MCF 10A (cell line): ENCODE measurements at places on chromosomes 11 and 22. TPM values are rescaled to one million over a fixed set of nuclear protein-coding genes. Genes with fewer than 3 reads are reported as not detected.

LMO1 gene
- not detected in 2 replicates for total RNA-seq

- no peaks in the 10 kb centered on the region for H3K27me3 ChIP-seq
- no peaks in the 10 kb centered on the region for H3K36me3 ChIP-seq
- H3K4me3 ChIP-seq, result no peak overlapping the region
Observed at GRCh38 chr11:118001494-118001971, 15.3 kb downstream of the IL10RA start.

DNA sequence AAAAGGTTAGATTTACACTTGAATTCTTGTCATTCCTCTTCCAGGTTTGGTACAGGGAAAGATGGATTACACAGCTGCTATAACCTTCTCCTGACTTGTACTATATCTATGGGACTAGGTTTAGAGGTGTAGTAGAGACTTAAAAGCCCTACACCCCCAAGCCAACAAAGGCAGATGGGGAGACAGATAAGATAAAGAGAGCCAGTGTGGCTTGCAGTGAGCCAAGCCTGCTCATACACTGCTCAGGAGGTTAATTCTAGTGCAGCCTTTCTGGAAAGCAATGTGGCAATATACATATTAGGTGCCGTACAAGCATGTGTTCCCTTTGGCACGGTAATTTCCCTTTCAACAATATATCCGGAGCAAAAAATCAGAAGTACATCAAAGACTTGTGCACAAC lies 10.8 kb downstream of the SIK3 start:
- H3K4me1 ChIP-seq, result peaks cover 34% of the 10 kb centered on the region
- DNase-seq, result no peak
- no peak overlapping the region for H3K27ac ChIP-seq
- peaks cover 7% of the 10 kb centered on the region for H3K36me3 ChIP-seq

MMP27 gene
- not detected in 2 replicates for total RNA-seq

KCTD14 gene
- 1.5 and 2.2 TPM in 2 replicates for total RNA-seq

GRCh38 chr11:117315285-117316196 lies 515 bp downstream of the BACE1 start:
- peak overlapping the region; percentile 83 for H3K4me3 ChIP-seq
- H3K27ac ChIP-seq, result peak overlapping the region; percentile 23
- no peak for DNase-seq
- H3K36me3 ChIP-seq, result peaks cover 6% of the 10 kb centered on the region
- H3K4me1 ChIP-seq, result peaks cover 13% of the 10 kb centered on the region
- H3K27me3 ChIP-seq, result no peaks in the 10 kb centered on the region

DNA sequence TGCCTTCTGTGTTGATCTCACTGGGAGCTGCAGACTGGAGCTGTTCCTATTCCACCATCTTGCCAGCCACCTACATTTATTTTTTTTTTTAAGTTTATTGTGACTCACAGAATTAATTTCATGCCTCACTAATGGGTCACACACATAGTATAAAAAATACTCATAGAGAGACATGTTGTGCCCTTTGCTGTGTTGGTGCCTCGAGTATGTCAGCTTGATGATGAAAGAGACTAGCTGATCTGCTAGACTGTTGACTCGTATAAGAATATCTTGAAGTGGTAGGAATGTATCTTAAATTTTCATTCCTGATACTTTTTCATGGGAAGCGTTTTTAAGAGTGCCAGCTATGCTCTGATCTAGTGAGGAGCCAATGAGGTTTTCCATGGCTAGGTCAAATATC lies 28.6 kb upstream of the AMPD3 start:
- H3K4me1 ChIP-seq, result no peaks in the 10 kb centered on the region
- no peaks in the 10 kb centered on the region for H3K36me3 ChIP-seq
- no peak overlapping the region for H3K27ac ChIP-seq
- H3K27me3 ChIP-seq, result no peaks in the 10 kb centered on the region
- H3K4me3 ChIP-seq, result no peak overlapping the region

GRCh38 chr11:67113231-67113721 lies 5.8 kb upstream of the KDM2A start:
- no peak overlapping the region for H3K27ac ChIP-seq
- DNase-seq, result no peak
- no peaks in the 10 kb centered on the region for H3K27me3 ChIP-seq
- H3K36me3 ChIP-seq, result no peaks in the 10 kb centered on the region
- H3K4me1 ChIP-seq, result peaks cover 5% of the 10 kb centered on the region
- no peak overlapping the region for H3K4me3 ChIP-seq

- H3K36me3 ChIP-seq, result no peaks in the 10 kb centered on the region
- peak; percentile 19 for DNase-seq
- peaks cover 17% of the 10 kb centered on the region for H3K4me1 ChIP-seq
- no peak overlapping the region for H3K4me3 ChIP-seq
- H3K27me3 ChIP-seq, result no peaks in the 10 kb centered on the region
Observed at GRCh38 chr11:102883141-102883540, 8.4 kb upstream of the MMP12 start.

- H3K36me3 ChIP-seq, result no peaks in the 10 kb centered on the region
- H3K27me3 ChIP-seq, result peaks cover 57% of the 10 kb centered on the region
- H3K27ac ChIP-seq, result no peak overlapping the region
- no peaks in the 10 kb centered on the region for H3K4me1 ChIP-seq
Observed at GRCh38 chr11:120031156-120031555, 106.8 kb downstream of the TRIM29 start.

DNA sequence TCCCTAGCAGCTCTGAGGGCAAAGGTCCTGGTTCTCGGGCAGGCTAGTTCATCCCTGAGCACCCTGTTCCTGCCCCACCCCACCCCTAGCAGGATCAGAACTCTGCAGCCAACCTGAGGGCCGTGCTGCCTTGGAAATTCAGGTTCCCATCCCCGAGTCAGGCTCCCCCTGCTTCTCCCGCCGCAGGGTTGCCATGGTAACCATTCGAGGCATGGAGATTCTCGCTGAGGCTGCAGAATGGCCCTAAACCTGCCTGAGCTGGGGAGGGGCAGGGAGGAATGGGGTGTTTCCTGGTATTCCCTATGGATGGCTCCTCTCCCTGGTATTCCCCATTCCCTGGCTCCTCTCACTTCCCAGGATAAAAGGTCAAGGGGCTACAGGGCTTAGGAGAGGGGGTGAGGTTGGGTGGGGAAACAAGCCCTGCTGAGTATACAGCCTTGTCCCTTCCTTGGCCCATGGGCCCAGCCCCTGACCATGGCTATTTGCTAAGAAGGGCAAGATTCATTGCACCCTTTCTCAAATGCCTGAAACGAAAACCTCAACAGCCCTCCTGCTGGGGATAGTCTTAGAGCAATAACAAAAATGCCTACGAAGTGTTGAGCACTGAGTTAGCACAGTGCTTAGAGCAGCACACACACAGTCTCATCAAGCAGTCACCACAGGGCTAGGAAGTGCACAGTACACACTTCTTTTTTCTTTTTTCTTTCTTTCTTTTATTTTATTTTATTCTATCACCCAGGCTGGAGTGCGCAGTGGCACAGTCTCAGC lies 58.7 kb downstream of the CHST1 start:
- H3K4me3 ChIP-seq, result no peak overlapping the region
- peaks cover 59% of the 10 kb centered on the region for H3K27me3 ChIP-seq
- no peaks in the 10 kb centered on the region for H3K36me3 ChIP-seq
- no peak for DNase-seq

OSBPL5 gene
- 85.7 and 115 TPM in 2 replicates for total RNA-seq

DNA sequence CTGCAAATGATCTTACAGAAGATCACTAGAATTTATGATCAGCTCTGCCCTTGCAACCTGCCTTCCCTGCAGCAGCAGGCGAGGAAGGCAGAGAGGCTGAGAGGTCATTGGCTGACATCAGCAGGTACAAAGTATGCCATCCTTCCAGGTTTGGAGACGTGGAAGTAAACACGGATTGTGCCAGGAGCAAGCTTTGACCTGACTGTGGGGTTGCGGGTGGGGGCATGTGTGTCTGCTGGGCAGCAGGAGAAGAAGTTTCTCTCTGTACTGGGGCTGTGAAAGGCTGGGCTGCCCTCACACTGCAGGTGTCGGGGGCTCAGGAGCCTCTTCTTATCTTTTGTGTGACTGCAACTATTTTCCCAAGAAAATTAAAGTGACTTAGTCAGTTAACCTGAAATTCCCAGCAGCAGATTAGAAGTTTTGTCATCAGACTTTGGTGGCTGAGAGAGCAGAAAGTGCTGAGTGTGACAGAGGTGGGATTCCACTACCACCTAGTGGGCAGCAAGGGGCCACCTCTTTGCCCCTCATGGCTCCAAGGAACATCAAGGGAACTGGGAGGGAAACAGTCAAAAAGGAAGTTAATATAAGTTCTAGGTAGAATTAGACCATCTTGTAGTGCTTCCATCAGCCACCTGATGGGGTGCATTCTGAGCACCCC lies 565.9 kb downstream of the ETS1 start:
- H3K36me3 ChIP-seq, result no peaks in the 10 kb centered on the region
- no peak overlapping the region for H3K27ac ChIP-seq
- DNase-seq, result peak; percentile 28
- peaks cover 8% of the 10 kb centered on the region for H3K4me1 ChIP-seq
- no peaks in the 10 kb centered on the region for H3K27me3 ChIP-seq

DNA sequence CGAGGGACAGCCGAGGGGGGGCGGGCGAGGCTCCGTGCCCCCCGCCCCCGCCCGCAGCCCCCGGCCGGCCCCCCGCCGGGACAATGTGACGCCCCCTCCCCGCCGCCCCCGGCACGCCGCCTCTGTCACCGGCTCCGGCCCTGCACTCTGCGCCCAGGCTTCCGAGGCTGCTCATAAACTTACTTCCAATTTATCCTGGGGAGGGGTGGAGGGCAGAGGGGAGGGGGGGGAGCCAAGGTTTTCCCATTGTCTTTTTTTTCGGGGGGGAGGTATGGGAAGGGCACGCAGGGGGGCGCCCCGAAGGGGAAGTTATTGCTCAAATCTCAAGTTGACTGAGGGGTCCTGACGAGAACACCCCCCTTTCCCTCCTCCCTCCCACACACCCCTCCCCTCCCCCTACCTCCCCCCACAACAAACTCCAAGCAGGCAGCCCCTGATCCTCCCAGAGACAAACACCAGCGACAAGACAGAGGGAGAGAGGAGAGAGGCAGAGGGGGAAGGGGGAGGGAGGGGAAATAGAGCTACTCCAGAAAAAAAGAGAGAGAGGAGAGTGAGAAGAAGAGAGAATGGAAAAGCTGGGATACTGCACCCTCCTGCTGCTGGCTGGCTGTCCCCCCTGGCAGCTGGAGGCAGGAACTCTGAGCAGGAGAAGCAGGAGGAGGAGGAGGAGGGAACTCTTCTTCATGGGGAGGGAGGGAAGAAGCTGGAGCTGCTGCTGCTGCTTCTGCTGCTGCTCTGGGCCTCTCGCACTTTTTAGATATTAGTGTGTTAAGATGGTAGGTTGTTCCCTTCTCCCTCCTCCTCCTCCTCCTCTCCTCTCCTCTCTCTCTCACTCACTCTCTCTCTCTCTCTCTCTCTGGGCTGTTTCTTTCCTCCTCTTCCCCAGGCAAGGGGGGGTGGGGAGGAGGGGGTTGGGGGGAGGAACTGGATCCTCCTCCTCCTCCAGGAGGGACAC lies 631 bp downstream of the PHF21A start:
- peaks cover 21% of the 10 kb centered on the region for H3K4me1 ChIP-seq
- H3K4me3 ChIP-seq, result peak overlapping the region; percentile 94
- H3K27ac ChIP-seq, result peak overlapping the region; percentile 83
- peak; percentile 75 for DNase-seq

HBG1 gene
- total RNA-seq, result not detected in 2 replicates

DNA sequence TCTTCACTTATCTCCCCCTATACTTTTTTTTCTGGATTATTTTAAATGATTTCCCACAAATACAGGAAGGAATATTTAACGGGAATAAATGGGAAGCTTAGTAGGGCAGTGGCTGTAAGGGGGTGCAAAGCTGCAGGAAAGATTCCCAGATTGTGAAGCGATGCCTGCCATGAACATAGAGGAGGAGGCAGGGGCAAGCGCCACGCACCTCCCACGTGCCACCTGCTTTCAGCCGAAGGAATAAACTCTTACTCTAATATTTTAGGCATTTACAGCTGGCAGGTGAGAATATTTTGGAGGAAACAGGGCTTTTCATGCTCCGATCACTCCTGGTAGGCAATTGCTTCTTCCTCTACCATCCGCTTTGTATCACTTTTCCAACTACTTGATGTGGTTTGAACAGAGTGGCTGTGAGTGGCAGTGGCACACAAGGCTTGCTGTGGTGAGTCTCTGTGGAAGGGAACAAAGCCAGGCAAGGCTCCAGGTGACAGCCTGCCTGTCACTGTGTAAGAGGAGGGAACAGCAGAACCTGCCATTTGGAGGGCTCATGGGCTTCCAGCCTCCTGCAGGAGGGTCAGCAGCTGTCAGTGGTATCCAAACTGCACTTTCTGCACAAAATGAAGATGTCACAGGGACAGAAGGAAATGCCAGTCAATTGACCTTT lies 54.5 kb upstream of the PLET1 start:
- H3K27me3 ChIP-seq, result no peaks in the 10 kb centered on the region
- H3K27ac ChIP-seq, result no peak overlapping the region
- H3K36me3 ChIP-seq, result no peaks in the 10 kb centered on the region
- H3K4me3 ChIP-seq, result no peak overlapping the region
- H3K4me1 ChIP-seq, result peaks cover 37% of the 10 kb centered on the region

GRCh38 chr11:36790526-36790925 lies 192.5 kb upstream of the RAG2 start:
- H3K27me3 ChIP-seq, result no peaks in the 10 kb centered on the region
- H3K4me1 ChIP-seq, result no peaks in the 10 kb centered on the region
- no peaks in the 10 kb centered on the region for H3K36me3 ChIP-seq
- DNase-seq, result no peak
- H3K4me3 ChIP-seq, result no peak overlapping the region

DNA sequence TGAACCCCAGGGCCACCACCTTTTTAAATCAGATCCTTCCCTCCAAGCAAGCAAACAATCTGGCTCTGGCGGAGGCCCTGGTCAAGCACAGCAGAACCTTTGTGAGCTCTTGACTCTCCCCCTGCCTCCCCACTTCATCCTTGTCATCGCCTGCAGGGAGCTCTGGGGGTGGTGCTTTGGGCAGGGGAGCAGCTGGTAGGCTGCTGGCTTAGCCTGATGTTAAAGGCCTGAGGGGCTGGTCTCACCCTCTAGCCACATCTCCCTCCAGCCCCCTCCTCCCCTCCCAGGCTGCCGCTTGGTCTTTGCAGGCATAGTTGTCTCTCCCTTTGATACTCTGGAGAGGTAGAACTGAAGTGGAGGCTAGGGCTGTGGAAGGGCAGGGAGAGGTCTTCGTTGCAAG lies 50.9 kb downstream of the THAP12 start:
- H3K4me1 ChIP-seq, result no peaks in the 10 kb centered on the region
- no peak for DNase-seq
- H3K27me3 ChIP-seq, result no peaks in the 10 kb centered on the region
- H3K27ac ChIP-seq, result no peak overlapping the region
- H3K4me3 ChIP-seq, result no peak overlapping the region

DNA sequence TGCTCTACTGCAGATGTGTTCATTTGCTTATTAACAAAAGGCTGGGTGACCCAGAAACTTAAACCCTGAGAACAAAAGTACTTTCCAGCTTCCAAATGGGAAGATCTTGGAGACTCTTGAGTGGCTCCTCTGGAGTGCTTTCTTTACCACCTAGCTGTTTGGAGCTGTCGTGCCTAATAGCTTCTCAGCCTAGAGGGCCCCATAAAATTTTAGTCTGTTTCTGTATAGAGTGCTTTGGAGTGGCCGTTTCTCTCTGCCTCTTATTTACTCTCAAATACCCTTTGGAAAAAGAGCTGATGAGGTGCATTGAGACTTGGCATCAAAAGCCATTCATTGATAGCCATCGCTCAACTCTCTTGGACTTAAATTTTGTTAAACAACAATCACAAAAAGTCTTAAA lies 50.7 kb downstream of the ZNRF3 start:
- no peaks in the 10 kb centered on the region for H3K36me3 ChIP-seq
- H3K4me3 ChIP-seq, result no peak overlapping the region
- H3K4me1 ChIP-seq, result peaks cover 10% of the 10 kb centered on the region
- no peak overlapping the region for H3K27ac ChIP-seq

OR5P2 gene
- total RNA-seq, result not detected in 2 replicates

FAM180B gene
- total RNA-seq, result not detected in 2 replicates
